ENCODE measurements at places on chromosomes 16 and 17.

DNA sequence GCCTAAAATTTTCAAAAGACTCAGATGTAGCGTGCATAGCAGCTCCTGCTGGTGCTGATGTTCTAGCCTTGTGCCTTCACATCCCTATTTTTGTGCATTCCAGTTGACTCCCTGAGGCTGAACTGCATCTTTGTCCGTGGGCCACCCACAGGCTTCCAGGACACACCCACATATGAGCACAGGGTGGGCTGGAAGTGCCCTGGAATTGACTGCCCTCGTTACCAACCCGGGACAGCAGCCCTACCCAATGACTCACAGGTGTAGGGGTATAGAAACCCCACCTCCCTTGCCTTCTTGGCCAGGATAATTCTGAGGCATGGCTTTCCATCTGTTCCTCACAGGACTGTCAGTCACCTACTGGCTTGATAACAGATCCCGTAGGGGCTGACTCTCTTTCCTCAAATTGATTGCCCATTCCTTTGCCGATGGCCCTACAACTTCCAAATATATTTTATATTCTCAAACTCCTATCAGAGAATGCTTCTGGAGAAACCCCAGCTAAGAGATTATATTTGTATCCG, 65.9 kb upstream of the CDH13 start:
- DNase-seq: no peak

- DNase-seq: no peak
These were observed 34.4 kb downstream of the CPD start for GRCh38 chr17:30413109-30413508.

GRCh38 chr17:31856750-31857149, 2.3 kb downstream of the COPRS start:
- DNase-seq: no peak

- peak; percentile 48 for DNase-seq
These were observed 7.4 kb downstream of the CIBAR2 start for GRCh38 chr16:85104821-85105391.

DNA sequence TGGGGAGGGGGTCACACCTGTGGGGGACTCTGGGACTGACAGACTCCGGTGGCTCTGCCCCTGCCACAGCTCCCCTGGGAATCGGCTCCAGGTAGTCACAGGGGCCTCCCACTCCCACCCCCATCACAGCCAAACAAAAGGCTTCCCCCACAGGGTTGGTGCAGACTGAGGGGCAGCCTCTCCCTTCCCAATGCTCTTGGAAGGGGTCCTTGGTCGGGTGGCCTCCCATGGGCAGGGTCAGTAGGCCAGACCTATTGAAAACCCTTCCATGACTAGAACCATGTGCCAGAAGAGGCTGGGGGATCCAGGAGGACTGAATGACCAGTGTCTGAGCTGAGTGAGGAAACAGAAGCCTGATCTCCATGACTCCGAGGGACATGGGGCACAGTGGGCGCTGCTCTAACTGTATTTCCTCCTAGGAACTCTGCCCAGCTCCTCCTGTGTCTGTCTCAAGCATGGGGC, 28.6 kb downstream of the TK2 start:
- peak; percentile 76 for DNase-seq

DNA sequence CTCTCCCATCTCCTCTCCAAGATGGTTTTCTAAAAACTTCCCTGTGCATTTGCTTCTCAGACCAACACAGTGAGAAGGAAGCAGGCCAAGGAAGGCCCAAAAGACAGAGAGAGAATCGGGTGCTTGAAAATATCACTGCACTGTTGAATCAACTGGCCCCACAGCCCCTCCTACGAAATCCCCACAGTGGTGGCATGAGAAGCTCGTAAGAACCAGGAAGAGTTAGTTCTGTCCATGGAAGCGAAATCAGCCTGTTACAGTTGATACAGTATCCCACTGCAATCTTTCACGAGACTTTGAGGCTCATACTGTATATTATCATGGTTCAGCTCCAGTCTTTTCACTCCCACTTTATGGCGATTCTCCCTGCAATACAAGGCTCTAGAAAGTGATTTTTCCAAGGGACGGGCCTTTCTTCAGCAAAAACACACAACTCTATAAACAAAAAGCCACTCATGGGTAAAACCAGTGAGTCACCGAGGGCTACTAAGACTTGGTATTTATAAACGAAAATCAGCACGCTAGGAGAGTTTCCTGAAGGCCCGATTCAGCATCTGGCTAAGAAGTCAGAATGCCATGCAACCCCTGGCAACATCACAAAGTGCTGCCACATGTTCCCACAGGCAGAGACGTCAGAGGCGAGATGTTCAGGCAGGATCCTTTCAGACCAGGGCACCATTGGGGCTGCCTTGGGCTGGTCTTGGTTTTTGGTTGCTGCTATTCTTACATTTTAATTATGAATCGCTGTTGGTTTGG, 185.7 kb downstream of the IRX5 start:
- no peak for DNase-seq

DNA sequence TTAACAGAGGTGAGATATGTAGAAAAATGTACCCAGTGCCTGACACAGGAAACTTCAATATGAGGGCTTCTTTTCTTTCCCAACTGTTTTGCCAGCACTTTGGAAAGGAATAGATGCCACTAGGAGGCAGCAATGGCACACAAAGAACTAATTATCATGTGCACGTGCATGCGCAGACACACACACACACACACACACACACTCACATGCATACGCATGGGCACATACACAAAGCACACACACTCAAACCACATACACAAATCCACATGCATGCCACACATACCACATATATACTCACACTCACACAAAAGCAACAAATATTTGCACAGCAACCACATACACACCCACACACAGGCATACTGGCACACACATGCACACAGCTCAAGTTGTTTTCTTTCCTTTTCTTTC, 8.8 kb upstream of the CEP112 start:
- DNase-seq: peak; percentile 52

DNA sequence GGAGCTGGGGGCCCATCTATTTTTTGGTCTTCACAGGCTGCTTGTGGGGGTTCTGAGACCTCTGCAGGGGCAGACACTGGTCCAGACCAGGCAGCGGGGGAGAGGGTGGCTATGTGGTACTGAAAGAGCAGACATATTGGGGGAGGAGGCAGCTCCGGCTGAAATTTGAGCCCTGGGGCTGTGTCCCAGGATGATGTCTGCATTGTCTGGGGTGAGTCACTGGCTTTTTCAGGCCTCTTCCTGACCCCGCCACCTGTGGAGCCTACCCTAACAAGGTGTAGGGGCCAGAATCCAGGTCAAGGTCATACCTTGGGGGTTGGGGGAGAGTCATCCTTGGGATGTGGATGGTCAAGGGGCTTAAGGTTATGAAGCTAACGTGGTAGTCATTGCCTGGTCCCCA, 2.4 kb downstream of the CORO6 start:
- DNase-seq: no peak

- no peak for DNase-seq
These were observed 73.9 kb downstream of the SPAG9 start for GRCh38 chr17:51046514-51047384.

- DNase-seq: no peak
These were observed 236.0 kb downstream of the RBFOX3 start for GRCh38 chr17:79374807-79375206.

- DNase-seq: no peak
These were observed 335.3 kb downstream of the SOX9 start for GRCh38 chr17:72456075-72456474.

DNA sequence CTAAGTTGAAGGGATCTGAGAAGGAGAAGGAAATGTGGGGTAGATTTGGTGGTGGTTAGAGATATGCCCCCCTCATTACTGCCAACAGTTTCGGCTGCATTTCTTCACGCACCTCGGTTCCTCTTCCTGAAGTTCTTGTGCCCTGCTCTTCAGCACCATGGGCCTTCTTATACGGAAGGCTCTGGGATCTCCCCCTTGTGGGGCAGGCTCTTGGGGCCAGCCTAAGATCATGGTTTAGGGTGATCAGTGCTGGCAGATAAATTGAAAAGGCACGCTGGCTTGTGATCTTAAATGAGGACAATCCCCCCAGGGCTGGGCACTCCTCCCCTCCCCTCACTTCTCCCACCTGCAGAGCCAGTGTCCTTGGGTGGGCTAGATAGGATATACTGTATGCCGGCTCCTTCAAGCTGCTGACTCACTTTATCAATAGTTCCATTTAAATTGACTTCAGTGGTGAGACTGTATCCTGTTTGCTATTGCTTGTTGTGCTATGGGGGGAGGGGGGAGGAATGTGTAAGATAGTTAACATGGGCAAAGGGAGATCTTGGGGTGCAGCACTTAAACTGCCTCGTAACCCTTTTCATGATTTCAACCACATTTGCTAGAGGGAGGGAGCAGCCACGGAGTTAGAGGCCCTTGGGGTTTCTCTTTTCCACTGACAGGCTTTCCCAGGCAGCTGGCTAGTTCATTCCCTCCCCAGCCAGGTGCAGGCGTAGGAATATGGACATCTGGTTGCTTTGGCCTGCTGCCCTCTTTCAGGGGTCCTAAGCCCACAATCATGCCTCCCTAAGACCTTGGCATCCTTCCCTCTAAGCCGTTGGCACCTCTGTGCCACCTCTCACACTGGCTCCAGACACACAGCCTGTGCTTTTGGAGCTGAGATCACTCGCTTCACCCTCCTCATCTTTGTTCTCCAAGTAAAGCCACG, 28.3 kb downstream of the STH start:
- DNase-seq: peak; percentile 40

DNA sequence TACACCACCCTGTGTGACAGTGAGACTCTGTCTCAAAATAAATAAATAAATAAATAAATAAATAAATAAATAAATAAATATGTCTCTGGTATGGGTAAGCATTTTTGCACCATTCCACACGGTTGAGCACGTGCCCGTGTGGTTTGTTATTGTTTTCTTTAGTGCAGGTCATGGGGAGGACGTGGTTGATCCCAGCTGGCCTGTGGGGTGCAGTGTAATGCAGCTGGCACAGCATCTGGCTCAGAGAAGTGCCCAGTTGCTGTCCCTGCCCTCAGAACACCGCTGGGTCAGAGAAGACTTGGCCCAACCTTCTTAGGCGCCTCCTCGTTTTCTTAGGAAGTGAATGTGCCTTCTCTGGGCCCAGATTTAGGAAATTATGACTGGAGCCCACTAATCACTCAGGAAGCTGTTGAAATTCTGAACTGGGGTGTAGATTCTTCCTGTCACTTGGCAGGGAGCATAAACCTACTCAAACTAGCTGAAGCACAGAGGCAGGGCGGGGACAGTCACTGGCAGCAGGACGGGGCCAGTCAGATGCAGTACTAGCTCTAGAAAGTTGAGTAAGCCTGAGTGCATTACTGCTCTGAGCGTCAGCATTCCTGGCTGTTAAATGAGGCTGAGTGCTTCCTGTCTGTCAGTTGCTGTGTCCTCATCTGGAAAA, 85.9 kb downstream of the SNX29 start:
- DNase-seq: peak; percentile 88

GRCh38 chr17:30095507-30096244, 20.9 kb upstream of the NSRP1 start:
- DNase-seq: peak; percentile 56
